Subcutaneous adipose tissue (tissue), 4 donors: ENCODE measurements at places on chromosomes 7 and 10. TPM values are rescaled to one million over a fixed set of nuclear protein-coding genes. Genes with fewer than 3 reads are reported as not detected.

The CLEC5A gene
- not detected for total RNA-seq

The FLNC gene
- 4.9 TPM for total RNA-seq

The GIMAP5 gene
- total RNA-seq = 41.6 TPM

The C7orf25 gene
- total RNA-seq = 11.9 TPM

The UPK3BL2 gene
- 5.3 TPM for total RNA-seq

The PRSS37 gene
- not detected for total RNA-seq

The PBLD gene
- total RNA-seq = 11.6 TPM

The PNLIPRP3 gene
- 2.0 TPM for total RNA-seq

The ITPRID1 gene
- total RNA-seq = not detected

The TUBB8 gene
- not detected for total RNA-seq

The DOCK4 gene
- total RNA-seq = 59.3 TPM

The HOXA10 gene
- 21.8 TPM for total RNA-seq

The SH2B2 gene
- 3.9 TPM for total RNA-seq

The MSMB gene
- total RNA-seq = not detected

The FAM25G gene
- not detected for total RNA-seq

The AGK gene
- total RNA-seq = 14.3 TPM

The JAKMIP3 gene
- total RNA-seq = 0.17 TPM

The DGKI gene
- total RNA-seq = 7.3 TPM

The ADAMTS14 gene
- total RNA-seq = not detected

The IKZF5 gene
- total RNA-seq = 16.0 TPM

The ARHGEF35 gene
- total RNA-seq = 3.7 TPM
